Globus pallidus (tissue), 1 donor: ENCODE measurements at places on chromosomes 3 and 15.

DNA sequence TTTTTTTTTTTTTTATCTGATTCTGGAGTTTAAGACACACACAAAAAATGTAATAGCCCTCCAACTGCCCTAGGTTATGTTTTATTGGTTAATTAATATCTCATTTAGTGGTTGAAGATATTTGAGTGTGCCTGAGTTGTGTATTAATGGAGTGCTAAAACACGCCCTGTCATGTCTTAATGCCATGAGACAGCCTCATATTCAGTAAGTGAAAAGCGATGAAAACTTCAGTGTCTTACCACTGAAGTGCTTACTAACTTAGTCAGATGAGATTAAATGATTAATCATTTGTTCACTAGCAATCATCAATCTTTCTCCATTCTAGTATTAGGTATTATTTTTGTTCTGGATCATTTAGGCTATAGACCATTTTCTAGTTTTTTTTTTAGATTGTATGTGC, 544.7 kb upstream of the ROBO2 start:
- no peak for DNase-seq

DNA sequence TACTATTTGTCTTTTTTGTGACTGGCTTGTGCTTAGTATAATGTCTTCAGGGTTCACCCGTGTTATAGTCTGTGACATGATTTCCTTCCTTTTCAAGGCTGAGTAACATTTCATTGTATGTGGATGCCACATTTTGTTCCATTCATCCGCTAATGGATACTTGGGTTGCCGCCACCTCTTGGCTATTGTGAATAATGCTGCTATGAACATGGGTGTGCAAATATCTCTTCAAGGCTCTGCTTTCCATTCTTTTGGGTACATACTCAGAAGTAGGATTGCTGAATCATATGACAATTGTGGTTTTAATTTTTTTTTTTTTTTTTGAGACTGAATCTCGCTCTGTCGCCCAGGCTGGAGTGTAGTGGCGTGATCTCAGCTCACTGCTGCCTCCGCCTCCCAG, 15.4 kb downstream of the CRTC3 start:
- DNase-seq = no peak

DNA sequence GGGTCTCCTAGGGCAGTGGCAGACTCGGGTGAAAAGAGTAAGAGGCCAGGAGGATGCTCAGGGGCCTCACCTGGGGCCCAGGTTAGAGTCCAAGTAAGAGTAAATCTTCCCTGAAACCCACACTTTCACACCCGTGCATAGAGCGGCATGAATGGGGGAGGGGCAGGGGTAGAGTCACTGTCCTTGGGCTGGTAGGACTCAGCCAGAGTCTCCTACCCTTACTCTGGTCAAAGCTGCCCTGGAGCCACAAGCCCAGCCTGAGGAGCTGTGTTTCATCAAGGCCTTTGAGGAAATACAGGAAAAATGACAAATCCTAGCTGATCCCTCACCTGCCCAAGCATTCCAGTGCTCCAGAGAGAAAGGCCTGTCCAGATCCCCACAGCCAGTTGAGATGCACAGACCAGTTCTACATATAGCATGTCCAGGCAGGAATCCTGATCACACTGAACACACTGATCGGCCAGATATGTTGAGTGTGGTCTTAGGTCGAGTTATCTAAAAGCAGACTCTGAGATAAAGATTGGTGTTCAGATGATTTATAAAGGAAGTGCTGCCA, 16.7 kb upstream of the CTNNB1 start:
- DNase-seq = no peak

DNA sequence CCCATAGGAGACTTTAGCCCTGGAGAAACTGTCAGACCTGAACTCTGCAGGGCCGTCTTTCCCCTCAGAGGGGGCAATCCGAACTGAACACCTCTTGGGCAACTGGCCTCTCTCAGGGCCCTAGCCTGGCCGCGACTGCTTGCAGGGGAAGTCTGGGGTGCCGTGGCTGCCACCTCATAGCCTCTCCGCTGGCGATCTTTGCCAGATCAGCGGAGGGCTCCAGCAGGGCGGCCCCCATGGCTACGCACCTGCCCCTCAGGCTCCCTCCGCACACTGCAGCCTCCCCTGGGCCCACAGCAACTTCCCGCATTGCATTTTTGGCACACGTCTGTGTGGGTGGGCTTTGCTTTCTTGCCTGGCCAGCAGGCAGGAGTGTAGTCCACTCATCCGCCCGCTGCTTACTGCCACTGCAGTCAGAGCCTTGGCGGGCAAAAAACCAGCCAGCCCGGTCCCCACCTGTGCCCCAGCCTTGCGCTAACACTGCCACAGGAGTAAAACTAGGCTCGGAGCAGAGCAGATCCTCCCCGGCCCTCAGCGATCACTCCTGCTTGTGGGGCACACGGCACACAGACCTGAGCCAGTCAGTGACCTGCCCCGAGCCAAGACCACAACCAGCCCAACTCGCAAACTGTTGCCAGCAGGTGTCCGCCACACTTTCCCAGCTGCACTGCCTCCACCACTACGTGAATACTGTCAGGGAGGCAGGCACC, 266.8 kb upstream of the CBLB start:
- DNase-seq = no peak

GRCh38 chr3:161150001-161150525, 44.9 kb upstream of the B3GALNT1 start:
- DNase-seq = no peak

- no peak for DNase-seq
Observed at GRCh38 chr15:29795610-29796009, 26.7 kb downstream of the TJP1 start.

- DNase-seq = no peak
Observed at GRCh38 chr15:85642065-85642692, 152.5 kb downstream of the KLHL25 start.

- DNase-seq = no peak
Observed at GRCh38 chr3:157109267-157110141, 50.4 kb downstream of the CCNL1 start.

GRCh38 chr3:173003956-173004355, 137.1 kb downstream of the SPATA16 start:
- DNase-seq = no peak

DNA sequence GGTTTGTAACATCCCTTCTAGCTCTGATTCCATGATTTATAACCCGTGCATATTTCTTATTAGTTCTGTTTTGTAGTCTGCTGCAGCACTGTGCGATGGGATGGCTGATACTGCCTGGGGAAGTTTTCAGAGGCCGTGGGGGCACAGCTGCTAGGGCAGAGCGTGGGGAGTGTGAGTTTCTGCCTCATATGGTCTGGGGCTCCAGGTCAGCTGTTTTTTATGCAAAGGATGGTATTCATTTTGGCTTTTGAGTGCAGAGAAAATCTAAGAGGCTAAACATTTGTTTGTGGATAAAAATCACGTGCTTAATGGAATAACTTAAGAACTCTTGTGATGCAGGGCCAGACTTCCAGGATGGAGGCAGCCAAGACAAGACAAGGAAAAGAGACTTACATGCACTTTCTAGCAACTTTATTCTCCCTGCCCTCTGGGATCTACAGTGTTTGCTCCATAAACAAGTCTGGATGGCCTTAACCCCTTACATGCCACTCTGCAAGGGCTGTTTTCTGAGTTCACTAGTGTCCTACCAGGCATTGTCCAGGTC, 45.5 kb upstream of the CFAP161 start:
- no peak for DNase-seq

DNA sequence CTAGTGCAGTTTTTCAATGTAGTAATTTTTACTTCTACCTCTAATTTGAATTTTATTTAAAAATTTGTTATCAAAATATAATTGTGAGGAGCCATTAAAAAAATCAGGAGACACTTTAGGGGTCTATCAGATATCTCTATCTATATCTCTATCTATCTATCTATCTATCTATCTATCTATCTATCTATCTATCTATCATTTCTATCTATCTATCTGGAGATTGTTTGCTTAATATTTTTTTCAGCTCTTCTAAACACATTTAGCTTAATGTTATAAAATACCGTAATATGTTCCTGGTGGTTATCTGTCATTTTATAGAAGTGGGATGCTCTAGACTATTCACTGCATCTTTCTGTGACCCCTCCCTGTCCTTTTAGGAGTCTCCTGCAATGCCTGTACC, 193.7 kb upstream of the P2RY1 start:
- DNase-seq = no peak

DNA sequence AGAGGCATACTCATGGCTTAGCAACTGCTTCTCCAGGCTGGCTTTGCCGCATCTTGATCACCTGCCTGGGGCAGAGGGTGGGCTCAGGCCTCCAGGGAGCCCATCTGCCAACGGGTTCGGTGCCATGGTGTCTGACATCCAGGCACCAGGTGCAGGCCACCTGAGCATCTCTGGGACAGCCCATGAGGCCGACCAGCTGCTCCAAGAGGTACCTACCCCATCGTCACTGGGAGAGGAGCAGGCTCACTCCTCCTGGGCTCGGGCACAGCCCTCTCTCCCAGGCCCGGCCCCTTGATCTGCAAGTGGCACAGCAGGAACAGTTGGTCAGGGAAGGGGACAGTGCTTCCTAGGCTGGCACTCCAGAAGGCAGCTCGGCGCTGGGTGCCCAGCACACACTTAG, 21.9 kb downstream of the TPRA1 start:
- no peak for DNase-seq

DNA sequence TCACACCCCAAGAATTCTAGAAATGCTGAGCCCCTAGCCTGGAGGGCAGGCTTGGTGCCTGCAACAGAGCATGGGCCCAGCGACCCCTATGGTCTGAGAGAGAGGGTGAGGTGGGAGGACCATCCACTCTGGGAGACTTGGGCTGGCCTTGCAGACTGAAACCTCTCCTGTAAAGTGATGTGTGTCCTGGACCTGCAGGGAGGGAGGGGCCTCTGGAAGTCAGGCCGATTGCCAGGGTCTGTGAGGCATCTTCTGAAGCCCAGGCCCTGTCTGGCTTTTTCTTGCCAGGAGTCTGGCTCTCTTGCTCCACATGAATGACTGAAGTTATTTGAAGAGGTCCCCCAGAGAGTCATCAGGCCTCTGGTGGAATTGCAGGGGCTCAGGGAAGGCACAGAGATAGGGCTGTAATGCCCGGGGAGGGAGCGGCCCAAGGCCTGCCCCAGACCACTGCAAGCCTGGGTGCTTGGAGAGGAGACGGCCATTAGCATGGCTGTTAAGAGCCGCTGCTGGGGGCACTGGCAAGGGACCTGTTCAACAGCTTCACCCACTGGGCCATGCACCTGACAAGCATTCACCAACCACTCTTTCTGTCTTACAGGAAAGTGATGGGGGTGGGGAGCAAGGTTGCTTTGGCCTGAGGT, 56.0 kb upstream of the CHRNA7 start:
- DNase-seq = no peak

GRCh38 chr3:138253609-138254008, 66.5 kb downstream of the ARMC8 start:
- no peak for DNase-seq

GRCh38 chr15:28962851-28963710, 77.3 kb downstream of the APBA2 start:
- DNase-seq = no peak

DNA sequence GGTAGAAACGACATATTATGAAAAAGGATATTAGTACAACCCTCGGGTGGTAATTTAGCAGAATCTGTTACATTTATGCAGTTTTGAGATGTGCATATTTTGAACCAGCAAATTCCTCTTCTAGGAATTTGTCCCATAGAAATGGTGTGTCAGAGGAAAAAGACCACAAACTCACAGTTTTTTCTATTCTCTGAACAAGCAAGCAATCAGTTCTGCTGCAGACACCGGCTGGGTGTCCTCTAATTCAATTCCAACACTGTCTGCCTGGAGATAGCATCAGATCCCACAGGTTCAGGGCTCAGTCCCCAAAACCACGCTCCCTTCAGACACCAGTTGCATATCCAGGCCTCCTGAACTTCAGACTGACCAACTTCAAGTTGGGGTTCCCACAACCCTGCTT, 36.4 kb downstream of the APH1B start:
- no peak for DNase-seq

DNA sequence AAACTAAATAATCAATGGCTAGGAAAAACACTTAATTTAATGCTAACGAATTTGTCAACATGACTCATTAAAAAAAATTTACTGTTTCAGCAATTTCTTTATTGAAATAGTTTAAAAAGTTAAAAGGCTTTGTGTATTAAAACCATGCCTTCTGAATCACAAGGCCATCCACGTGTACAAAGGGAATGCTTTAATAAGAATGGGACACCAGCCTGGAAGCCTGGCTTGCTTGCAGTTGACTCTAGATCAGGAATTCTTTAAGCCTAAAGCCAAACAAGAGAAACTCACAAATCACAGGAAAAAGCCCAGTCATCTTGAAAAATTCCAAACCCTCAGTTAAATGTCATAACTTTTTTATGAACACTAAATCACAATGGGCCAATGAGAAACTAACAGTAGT, 137.6 kb downstream of the PEAK1 start:
- peak; percentile 10 for DNase-seq

- DNase-seq = no peak
Observed at GRCh38 chr3:46085421-46086082, 58.3 kb upstream of the XCR1 start.

- DNase-seq = no peak
Observed at GRCh38 chr3:2826453-2826852, 283.7 kb downstream of the IL5RA start.

GRCh38 chr3:74346896-74347295, 267.6 kb downstream of the CNTN3 start:
- no peak for DNase-seq

GRCh38 chr3:55190331-55190730, 262.5 kb upstream of the LRTM1 start:
- no peak for DNase-seq

DNA sequence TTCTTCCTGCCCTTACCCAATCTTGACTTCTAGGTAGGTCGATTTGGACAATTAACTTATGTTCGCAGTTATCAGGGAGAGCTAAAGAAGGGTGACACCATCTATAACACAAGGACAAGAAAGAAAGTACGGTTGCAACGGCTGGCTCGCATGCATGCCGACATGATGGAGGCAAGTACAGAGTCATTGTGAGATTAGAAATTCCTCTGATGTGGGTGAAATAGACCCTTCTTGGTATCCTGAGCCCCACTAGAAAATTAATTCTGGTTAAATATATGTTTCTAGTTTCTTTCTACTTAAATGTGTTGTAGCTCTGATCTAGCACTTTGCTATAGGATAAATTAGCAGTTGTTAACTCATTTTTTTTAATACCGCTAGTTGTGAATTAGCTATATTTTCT, 13.6 kb downstream of the LXN start:
- no peak for DNase-seq

DNA sequence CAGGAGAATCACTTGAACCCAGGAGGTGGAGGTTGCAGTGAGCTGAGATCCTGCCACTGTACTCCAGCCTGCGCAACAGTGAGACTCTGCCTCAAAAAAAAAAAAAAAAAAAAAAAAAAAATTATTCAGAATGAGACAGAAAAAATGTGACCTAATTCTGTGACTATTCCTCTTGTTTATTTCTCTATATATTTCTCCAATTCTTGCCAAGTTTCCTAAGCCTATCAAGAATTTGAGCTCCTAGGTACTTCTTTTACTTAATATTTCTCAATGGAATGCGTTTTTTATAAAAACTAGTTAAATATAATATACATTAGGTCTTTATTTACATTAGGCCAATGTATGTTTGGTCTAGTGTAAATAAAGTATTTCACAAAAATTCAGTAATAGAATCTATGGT, 86.8 kb downstream of the NAALADL2 start:
- no peak for DNase-seq
